ENCODE measurements at places on chromosomes 6 and 20.

DNA sequence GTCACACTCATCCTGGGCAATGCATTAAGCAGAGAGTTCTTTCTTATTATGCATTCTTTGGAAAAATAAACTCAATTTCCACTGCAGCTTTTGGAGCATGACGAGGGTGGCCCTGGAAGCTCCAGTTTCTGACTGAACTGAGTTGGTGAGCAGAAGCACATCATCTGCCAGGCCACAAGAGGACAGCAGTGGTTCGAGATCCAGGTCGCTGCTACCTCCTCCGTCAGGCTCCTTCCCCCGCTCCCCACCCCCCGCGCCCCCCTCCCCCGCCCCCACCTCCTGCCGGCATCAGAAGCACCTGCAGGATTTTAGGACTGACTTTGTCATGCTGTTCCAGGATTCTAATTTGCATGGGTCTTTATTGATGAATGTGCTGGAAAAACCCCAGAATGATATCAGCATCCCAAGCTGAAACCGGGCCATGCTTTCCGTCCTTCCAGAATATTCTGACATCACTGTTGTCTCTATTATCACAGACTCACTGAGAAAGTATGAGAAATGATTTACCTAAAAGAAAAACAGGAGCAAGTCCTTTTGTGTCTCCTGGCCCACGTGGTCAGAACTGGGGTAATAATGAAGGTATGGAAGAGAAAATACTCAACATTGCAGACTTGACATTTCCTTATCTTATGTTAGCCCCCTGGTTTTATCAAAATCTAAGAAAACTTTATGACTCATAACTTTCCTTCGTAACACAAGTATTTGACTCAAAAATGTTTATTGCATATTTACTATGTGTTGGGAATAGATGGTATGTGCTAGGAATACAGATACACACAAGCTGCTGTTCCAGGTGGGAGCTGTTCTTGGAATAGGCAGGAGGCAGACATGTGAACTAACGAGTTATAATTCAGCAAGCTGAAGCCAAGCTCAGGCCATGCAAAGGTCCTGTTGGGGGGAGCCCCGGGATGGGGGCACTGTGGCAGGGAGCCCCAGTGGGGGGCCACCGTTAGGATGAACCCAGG lies 220.2 kb upstream of the EXOC2 start:
- DNase-seq = no peak

- DNase-seq = no peak
Observed at GRCh38 chr6:40037271-40037670, 103.0 kb upstream of the MOCS1 start.

GRCh38 chr6:166809721-166810120 lies 146.6 kb downstream of the RNASET2 start:
- DNase-seq = no peak

DNA sequence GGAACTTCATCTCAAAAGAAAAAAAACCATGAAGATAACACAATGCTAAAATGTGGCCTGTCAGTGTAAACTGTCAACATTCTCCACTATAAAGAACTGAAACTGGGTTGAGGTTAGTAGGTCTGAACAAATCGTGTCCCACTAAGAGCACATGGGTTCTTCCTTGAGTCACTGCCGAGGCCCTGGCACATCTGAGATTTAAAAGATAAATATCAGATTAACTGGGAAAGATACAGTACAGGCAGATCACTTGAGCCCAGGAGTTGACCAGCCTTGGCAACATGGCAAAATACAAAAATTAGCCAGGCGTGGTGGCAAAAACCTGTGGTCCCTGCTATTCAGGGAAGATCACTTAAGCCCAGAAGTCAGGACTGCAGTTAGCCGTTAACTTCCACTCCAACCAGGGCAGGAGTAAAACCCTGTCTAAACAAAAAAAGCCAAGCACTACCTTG lies 5.6 kb downstream of the EEF1A1 start:
- no peak for DNase-seq

DNA sequence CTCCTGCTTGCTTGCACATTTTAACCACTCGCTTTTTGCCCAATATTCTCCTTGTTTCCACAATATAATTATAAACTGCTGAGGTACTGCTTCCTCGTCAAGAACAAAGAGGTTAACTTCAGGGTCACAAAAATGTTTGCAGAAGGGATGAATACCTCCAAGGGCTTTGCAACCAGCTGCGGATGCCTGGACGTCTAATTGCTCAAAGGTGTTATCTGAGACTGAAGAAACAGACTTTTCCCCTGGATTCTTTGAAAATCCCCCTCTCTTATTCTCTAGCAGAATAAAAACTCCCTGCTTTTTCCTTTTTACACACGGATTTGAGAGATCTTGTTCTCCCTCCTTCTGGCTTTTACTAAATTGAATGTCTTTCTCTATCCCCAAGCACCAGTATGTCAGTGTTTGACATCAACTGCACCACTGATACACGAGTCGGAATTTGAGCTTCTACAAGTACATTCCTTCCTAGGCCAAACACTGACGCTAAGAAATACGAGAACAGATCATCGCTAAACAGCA lies 336 bp upstream of the SMPDL3A start:
- DNase-seq = no peak

- DNase-seq = no peak
Observed at GRCh38 chr6:107539849-107540464, 50.0 kb downstream of the SOBP start.

- no peak for DNase-seq
Observed at GRCh38 chr6:10831609-10832008, 6.7 kb downstream of the MAK start.

DNA sequence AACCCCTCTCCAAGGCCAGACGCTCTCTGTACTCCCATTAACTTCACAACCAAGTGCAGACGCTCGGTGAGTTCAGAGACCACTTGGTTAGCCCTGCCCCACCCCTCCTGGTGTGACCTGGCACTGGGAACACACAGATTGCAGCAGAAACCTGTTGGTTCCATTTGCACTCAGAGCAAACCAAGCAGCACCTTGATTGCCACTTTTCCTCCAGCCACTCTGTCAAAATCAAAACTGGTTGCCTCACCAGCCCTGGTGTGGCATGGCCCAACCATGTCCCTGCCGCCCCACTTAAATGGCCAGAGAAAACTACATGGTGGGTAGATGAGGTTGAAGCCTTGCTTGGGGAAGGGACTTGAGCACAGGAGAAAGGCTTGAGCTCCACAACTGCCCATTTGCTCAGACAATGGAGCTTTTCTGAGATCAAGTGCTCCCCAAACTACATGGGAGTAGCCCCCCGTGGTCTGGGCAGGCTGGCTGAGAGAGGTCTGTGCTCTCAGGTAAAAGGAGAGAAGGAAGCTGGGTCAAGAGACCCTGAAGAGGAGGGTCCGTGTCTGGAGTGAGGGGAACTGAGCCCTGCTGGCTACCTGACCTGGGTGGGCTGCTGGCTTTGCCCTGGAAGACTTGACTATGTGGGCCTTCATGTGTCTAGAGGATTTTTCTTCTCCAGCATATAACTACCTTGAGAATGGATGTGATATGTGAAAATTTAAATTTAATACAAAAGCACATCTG lies 43.4 kb downstream of the PLCG1 start:
- no peak for DNase-seq

GRCh38 chr20:4912380-4913142 lies 88.7 kb downstream of the SLC23A2 start:
- no peak for DNase-seq

DNA sequence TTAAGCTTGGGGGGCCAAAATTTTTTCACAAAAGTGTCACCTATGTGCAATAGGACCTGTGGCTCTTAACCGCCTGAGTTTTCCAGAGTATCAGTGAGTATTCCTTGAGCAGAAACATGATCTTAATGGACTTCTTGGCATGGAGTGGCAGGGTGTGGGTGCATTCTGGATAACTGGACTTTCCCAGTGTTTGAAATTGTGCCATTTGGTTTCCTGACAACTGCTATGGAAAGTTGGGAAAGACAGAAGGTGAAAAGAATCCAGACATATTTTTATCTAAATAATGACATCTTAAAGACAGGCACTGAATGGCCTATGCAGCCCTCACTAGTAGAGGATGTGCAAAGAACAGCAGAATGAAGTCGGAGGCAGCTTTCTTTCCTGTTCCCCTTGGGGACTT lies 34.3 kb upstream of the ADTRP start:
- DNase-seq = no peak

GRCh38 chr6:36350082-36350481 lies 13.4 kb upstream of the BNIP5 start:
- DNase-seq = no peak

GRCh38 chr6:73348550-73349204 lies 5.4 kb downstream of the DPPA5 start:
- DNase-seq = no peak

DNA sequence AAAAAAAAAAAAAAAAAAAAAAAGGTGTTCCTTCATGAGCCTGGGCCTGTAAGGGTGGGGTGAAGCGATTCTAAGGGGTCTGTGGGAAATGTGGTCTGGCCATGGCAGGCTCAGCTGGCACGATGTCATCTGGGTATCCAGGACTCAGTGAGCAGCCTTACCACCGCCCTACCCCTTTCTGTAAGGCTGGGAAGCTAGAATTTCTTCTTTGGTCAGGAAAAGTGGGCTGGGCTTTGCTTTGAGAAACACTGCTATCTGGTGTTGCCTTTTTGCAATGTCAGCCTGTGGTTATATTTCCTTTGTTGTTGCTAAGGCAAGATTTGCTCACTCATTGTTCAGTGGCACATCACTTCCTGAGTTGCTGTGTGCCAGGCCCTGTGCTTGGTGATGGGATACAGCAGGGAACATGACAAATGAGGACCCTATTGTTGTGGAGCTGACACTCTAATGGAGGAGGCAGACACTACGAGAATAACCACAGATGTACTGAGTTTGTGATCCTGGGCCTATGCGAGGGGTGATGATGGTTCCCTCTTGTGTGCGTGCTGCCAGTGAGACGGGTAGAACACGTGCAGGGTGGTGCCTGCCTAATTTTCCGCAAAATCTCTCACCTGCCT lies 45.9 kb upstream of the ZNFX1 start:
- DNase-seq = peak; percentile 16

DNA sequence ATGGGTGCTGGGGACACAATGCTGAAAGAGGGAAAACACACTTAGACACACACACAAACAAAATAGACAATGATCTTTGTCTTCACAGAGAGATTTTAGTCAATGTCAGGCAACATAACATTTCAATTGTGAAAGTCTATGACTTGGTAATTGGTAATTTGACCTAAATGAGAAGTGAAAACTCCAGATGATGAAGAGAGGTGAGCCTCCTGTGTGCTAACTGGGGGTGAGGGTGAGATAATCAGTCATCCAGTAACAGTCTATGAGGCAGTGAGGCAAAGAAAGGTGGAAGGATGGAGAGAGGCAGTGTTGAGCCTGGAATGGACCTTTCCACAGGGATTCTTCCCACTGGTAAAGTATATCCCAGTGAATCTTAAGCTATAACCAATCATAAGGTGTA lies 744.2 kb downstream of the MAFB start:
- no peak for DNase-seq

DNA sequence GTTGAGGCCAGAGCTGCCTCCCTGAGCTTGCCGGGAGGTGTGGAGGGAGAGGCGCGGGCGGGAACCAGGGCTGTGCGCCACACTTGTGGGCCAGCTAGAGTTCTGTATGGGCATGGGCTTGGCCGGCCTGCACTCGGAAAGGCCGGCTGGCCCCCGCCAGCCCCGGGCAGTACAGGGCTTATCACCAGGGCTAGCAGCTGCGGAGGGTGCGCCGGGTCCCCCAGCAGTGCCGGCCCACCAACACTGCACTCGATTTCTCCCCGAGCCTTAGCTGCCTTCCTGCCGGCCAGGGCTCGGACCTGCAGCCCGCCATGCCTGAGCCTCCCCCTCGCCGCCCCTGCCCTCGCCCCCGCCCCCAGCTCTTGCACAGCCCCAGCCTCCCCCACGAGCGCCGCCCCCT lies 472.7 kb downstream of the TFAP2A start:
- no peak for DNase-seq

DNA sequence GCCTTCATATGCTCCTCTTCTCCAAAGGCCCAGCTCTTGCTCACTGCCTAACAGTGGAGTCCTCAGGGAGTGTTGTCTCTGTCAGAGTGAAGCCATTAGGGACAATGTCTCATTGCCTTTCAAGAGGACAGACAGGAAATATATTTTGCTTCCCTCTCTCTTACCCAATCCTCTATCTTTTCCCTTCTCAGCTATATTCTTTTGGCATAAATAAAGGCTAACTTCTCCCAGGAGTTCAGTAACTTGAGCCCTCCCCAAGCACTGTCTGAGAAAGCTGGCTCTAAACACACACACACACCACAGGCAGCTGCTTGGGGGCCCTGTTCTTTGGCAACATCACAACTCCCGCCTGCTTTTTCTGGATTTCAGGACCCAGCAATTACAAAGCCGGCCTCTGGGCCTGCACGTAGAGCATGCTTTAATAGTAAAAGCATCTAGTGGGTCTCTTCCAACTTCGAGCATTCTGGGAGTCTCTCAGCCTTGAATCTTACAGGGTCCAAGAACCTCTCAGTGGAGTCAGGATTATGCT lies 34.7 kb upstream of the LAMA4 start:
- DNase-seq = no peak
